ENCODE measurements at places on chromosomes 11 and 22.

- no peak for DNase-seq
Observed at GRCh38 chr11:126181939-126182730, 29.3 kb downstream of the RPUSD4 start.

- DNase-seq: no peak
Observed at GRCh38 chr11:120221115-120221752, 10.4 kb downstream of the OAF start.

- DNase-seq: no peak
Observed at GRCh38 chr11:76705826-76706225, 35.3 kb upstream of the LRRC32 start.

GRCh38 chr22:25120761-25121212 is 78.9 kb upstream of the CRYBB3 start:
- no peak for DNase-seq

GRCh38 chr22:24289114-24289513 is 18.5 kb downstream of the SPECC1L start:
- DNase-seq: no peak

GRCh38 chr11:44913502-44913901 is 37.2 kb downstream of the TP53I11 start:
- no peak for DNase-seq

DNA sequence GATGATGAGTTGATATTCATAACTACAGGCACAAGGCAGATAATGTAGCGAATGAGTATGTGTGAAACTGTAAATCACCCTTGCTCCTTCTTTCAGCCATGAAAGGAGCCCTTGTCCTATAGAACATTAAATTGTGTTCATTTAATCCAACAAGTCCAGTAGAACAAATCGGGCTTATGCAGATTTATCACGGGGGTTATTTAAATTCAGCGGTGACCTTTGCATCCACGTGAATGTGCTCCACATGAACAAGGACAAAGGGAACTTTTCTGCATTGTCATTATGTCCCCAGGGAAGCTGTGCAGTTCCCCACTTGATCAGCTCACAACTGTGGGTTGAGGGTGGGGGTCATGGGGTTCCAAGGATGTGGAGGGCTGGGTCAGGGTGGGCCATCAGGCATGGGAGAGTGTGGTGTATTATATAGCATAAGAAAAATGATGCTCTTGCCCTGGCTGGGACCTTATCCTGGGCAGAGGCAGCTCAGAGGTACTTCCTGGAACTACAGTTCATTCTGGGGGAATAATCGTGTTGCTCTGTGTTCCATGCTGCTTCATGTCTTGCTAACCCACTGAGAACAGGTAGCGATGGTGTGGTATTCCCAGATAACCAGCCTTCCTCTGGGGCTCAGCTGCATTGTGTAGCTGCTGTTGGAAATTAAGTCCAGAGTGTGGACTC is 306.6 kb downstream of the FAT3 start:
- DNase-seq: no peak

GRCh38 chr11:10208131-10208575 is 85.9 kb downstream of the SBF2 start:
- DNase-seq: peak; percentile 17

- DNase-seq: no peak
Observed at GRCh38 chr22:30314915-30315314, 11.8 kb downstream of the TBC1D10A start.

DNA sequence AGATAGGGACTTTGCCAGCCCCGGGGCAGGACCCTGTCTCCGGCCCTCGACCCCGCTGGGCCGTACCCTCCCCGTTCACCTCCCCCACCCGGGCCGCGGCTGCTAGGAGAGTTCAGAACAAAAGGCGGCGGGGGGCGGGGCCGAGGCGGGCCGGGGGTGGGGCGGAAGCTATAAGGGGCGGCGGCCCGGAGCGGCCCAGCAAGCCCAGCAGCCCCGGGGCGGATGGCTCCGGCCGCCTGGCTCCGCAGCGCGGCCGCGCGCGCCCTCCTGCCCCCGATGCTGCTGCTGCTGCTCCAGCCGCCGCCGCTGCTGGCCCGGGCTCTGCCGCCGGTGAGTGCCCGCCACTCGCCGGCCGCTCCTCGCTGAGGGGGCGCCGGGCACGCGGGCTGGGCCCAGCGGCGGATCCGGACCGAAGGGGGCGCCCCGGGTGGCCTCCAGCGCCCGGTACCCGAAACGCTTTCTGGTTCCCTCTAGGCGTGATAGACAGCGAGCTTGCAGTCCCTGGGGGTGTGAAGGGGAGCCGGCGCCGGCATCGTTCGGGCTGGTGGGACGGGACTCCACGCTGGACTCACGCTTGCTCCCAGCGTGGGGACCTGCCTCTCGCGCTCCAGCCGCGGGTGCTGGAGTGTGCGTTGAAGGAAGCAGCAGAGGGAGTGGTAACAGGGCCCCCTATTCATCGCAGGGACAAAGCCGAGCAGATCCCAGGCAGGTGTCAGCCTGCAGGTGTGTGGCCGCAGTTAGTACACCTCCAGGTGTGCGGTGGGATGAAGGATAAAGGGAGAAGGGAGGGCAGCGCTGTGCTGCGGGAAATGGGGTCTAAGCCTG is at the start of gene MMP11:
TSS of gene MMP11 (plus strand) at position 201 of the 825 bp plus-strand sequence. CDS start at position 223, 22 bp downstream.
- no peak for DNase-seq

DNA sequence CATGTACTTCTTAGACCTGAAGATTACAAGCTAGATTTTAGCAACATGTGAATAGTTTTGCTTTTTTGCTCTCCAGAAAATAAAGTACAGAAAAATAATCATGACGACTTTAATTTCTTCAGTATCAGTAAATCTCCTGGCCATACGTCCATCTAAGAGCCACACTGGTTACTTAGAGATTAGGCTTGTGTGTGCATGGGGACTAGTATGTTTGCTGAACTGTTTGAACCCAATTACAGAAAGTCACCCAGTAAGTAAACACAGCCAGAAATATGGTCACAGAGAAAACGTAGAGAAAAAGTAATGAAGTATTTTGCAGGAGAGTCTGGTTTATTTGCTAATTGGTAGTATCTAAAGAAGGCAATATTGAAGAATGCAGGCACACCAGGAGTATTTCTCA is 1053.6 kb upstream of the CCDC90B start:
- DNase-seq: no peak

GRCh38 chr11:101917226-101917625 is 904 bp upstream of the ANGPTL5 start:
- DNase-seq: no peak

- peak; percentile 30 for DNase-seq
Observed at GRCh38 chr22:49824185-49824925, 3.3 kb downstream of the BRD1 start.

DNA sequence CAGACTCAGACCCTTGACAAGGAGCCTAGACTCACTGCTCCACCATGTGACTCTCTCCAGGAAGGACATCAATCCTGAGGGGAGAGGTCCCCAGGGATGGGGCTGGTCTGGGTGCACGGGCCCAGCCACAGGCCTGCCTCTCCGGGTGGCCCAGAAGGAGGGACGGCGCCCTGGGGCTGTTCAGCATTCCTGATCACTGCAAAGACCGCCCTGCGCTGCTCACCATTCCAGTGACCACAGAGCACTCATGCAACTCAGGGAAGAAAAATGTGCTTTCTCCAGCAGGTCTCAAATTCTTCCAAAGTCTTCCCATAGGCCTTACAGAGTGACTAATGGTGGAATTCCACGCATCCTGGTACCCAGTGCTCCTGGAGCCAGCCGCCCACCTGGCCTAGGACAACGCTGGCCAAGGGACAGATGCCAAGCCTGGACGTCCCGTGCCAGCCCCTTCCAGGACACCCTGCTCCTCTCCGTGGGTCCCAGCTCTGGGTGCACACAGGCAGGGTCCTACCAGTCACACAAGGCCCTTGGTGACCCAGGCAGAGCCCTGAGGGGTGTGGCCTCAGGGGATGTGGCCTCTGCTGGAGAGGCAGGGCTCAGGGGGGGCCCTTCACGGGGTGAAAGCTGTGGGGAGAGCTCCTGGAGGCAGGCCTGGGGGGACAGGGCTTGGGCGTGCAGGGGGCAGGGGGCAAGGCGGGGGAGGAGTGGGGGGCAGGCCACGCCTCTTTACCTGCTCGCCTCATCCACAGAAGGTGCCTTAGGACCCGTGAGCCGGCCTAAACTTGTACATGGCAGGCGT is 178.8 kb downstream of the IGLL1 start:
- no peak for DNase-seq

- DNase-seq: no peak
Observed at GRCh38 chr22:26905640-26906039, 248.3 kb downstream of the MIAT start.

GRCh38 chr11:86514453-86514852 is 139.8 kb downstream of the CCDC81 start:
- no peak for DNase-seq

DNA sequence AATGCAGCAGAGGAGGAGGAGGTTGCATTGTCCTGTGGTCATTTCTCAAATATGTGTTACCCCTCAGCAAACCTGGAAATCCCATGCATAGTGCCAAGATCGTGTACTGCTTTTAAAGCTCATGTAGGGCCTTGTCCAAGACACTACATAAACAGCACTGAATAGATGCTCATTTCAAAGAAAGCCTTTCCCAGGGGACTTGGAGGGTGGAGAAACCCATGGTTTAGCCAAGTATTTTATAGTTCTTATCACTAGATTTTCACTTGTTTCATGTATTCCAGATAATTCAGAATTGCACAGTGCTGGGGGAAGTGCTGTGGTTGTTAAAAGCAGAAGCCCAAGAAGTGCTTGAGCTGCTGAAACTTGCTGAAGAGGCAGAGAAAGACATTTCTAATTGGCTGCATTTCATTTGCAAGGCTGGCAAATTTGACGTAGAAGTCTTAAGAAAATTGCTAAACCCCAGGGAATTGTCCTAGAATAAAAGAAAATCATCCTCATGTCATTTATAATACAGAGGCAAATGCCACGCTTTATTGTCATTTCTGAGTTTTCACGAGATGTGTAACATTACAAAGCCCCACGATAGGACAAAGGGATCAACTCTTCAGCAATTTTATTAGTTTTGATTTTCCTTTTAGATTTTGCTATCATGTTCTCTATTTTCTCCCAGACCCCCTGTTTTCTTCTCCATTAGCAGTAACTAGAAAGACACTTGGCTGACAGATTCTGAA is 20.1 kb downstream of the CSRP3 start:
- DNase-seq: no peak

DNA sequence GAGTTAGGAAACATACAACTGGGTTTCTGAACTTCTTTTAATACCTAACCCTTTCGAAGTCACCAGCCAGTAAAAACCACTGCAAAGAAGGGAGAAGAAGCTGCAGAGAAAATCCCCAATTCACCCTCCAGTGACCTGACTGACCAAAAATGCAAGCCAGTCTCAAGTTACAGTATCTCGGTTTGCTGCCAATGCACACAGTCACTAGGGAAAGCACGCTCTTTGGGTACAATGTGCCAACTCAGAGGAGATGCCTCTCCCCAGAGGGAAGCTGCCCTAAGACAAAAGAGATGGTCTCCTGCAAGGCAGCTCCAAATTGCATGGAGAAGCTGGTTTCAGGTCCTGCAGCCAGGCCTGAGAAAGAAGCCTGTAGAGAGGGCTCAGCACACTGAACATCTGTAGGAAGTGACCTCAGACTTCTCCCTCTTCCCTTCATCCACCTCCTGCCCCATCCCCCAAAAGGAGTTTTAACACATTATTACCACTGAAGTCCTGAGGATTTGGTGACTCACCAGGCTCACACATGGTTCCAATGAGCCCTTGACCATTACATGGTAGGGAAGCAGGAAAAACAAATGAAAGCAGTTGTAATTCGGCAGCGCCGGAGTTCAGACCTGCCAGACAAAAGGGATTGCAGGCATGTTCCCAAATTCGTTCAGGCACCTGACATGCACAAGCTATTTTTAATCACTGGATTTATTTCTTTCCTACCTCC is 90.1 kb downstream of the ETS1 start:
- no peak for DNase-seq

DNA sequence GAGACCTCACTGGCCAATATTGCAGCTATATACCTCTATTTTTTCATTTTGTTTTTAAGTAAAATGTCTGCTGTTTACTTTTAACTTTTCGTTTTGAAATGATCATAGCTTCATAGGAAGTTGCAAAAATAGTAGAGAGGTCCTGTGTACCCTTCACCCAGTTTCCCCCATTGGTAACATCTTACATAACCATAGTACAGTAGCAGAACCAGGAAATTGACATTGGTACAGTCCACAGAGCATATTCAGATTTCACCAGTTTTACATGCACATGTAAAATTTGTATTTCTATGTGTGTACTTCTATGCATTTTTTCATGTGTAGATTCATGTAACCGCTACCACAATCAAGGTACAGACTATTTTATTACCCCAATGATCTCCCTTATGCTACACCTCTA is 3.8 kb downstream of the AMOTL1 start:
- no peak for DNase-seq

DNA sequence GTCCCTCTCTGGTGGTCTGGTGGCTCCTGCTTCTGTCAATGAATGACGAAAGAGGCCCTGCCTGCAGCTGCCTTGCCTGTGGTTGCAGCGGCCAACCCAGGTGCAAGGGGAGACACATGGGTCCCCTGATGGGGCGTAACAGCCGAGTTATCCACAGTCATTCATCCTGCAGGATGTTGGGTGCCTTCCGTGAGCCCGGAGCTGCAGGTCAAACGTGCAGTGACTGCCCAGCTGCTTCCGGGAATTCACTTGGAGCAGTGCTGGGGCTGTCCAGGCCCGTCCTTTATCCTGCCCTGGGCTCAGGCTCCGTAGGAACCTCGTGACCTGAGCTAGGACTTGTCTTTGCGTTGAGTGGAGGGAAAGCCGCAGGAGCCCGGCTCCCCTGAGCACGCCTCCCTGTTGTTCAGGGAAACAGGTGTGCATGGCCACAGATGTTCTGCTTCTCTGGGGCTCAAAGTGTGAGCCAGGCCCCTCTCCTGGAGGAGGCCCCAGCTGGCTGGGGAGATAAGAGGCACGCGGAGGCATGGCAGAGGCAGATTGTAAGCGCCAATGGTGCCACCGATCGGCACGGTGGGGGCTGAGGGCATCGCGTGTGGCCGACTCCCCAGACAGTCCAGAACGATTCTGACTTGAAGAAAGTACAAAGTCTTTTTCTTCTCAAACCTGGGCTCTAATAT is 635.4 kb downstream of the BRD1 start:
- no peak for DNase-seq

DNA sequence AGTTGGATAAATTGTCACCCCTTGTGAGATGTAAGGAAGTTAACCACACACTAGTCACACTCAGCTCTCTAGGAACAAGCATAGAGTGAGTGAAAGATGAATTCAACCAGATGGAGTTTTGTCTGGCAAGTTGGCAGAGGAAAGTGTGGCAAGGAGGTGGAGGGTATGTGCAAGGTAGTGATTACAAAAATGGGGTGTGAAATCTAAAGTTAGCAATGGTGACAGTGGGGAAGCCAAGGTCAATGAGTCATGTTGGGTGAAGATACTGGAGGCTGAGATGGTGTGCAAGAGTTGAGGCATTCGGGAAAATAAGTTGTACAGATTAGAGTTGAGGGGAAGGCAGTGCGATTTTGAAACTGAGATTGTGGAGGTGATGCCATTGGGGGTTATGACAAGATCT is 33.7 kb downstream of the MRGPRX2 start:
- DNase-seq: no peak

- no peak for DNase-seq
Observed at GRCh38 chr11:61049859-61050258, 52.4 kb upstream of the CD5 start.

DNA sequence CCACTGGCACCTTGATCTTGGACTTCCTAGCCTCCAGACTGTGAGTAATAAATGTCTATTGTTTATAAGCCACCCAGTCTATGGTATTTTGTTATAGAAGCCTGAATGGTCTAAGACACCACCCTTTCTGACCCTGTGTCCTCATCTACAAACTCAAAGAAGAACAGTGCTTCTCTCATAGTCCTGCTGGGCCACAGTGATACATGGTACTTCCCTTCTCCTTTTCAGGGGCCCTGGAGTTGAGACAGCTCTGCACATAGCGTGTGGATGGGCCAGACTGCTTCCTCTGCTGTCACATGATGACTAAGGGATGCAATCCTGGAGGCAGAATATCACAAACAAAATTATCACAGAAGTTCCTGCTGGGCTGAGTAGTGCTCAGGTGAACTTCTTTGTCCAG is 5.0 kb downstream of the KCNJ11 start:
- no peak for DNase-seq

All from GM19239 (cell line).